ENCODE measurements at places on chromosomes 2 and 18.

GRCh38 chr2:20135631-20136050, 84.2 kb upstream of the LAPTM4A start:
- DNase-seq: no peak

DNA sequence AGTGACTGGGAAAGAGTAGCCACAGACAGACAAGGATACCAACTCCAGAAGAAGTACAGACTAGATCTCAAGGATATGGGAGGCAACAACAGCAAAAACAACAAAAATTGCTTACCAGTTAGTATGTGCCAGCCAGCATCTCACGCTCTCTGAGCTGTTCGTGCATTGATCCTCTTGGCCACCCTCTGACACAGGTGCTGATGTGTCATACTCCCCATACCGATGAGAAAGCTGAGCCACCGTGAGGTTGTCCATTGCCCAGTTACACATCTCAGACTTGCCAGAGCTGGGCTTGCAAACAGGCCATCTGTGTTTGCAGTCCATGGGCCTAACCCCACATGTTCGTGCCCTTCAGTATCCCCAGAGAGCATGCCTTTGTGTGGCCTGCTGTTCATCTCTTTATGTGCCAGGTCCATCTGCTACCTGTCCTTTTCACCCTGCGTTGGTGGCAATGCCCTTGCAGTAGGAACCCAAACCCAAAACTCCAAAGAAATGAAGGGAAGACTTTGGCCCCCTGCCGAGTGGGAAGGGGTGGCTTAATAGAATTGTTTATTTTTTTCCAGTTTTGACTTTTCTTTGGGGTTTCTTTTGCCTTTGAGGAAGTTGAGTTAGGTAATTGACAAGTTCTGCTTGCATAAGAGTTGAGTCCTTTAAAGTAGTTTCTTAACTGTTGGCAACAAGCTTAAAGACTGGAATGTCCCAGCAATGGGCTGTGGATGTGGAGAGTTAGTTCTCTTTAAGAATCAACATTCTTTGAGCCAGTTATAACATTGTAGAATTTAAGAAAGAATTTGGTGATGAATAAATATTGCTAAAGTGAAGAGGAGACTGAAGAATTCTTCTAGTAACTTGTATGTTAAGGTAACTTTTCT, 46.7 kb downstream of the LYPD6B start:
- DNase-seq: no peak

- DNase-seq: no peak
Measured at GRCh38 chr18:76720683-76721082, 101.7 kb upstream of the ZNF236 start.

DNA sequence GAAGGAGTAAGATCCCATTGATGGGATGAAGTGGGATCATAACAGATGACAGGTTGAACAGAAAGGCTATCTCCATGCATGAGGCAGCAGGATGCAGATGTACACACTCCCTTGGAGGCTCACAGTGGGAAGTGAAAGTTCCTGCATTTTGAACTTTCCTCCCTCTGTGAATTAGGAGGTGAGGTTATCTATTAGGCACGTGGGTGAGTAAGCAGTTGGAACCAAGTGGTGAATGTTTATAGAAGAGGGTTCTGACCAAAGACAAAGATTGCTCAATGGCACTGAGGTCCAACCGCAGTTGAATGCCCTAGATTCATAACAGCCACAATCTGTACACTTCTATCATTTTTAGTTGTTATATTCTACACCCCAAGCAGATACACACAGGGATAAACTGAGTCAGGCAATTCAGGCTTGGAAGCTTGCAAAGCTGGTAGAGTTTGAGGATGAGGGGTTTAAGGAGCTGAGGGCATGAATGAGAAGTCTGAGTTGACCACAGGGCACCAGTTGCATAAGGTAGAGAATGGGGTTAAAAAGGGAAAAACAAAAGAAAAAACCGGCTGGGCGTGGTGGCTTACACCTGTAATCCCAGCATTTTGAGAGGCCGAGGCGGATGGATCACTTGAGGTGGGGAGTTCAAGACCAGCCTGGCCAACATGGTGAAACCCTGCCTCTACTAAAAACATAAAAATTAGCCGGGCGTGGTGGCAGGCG, 7.1 kb upstream of the KCMF1 start:
- DNase-seq: no peak

DNA sequence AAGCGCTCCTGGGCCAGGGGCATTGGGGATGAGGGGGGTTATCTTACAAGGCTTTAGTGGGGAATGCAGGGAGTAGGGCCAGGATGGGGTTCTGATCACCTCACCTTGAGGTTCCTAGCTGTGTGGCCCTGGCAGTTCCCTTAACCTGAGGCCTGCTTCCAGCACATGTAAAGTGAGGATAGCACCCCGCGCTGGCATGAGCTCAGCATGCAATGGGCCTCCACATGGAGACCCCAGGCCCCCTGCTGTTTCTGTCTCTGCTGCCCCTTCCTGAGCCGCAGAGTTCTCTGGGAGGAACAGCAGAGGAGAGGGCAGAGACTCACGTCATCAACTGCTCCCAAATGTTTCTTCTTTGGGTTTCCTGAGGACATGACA, 8.6 kb upstream of the TEX51 start:
- no peak for DNase-seq

DNA sequence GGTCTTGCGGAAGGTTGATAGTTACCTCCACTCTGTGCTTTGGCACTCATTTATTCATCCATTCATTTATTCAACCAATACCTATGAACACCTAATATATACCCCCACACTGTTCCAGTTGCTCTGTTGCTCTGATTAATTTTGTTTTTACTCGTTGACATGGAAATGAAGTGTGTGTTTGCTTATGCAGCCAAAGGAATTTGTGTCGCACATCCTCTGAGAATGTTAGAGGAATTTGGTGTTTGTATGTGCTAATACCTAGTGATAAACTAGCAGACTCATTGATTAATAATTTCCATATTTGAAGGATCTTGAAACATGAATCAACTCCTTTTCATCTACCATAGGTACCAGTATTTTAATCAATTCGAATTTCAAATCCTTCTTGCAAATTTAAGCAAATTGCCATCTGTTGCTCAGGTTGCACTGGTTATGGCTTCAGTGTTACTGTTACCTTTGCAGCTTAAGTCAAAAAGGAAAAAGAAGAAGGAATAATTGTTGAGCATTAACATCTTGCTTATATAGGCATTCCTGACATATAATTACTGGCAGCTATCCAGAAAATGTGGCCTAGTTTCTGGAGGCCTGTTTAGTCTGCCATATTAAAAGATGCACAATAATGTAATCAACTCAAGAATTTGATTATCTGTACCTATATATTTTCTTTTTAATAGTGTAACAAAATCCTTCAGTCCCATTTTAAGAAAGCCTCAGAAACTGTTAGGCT, 25.7 kb upstream of the CRIM1 start:
- DNase-seq: no peak

GRCh38 chr2:114472246-114472645, 29.8 kb downstream of the DPP10 start:
- no peak for DNase-seq

- DNase-seq: no peak
Measured at GRCh38 chr2:173290046-173290445, 64.6 kb upstream of the CDCA7 start.

DNA sequence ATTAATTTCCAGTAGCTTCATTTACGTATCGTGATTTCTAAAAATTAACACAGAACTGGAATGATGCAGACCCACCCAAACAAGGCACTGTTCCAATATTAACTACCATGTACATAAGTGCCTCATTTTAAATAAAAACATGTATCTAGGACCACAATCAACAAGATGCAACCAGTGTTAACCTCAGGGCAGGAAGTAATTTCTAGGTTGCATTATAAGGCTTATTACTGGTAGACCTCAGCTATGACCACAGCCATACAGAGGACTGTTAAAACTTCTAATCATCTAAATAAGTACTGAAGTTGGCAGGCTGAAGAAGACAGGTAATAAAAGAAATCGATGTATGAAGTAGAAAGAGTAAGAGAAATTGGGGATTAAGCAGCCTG, 262.9 kb downstream of the HDAC4 start:
- DNase-seq: no peak

GRCh38 chr18:40197711-40198110, 1757.3 kb upstream of the PIK3C3 start:
- no peak for DNase-seq

- no peak for DNase-seq
Measured at GRCh38 chr2:11515490-11515981, 18.3 kb upstream of the GREB1 start.

DNA sequence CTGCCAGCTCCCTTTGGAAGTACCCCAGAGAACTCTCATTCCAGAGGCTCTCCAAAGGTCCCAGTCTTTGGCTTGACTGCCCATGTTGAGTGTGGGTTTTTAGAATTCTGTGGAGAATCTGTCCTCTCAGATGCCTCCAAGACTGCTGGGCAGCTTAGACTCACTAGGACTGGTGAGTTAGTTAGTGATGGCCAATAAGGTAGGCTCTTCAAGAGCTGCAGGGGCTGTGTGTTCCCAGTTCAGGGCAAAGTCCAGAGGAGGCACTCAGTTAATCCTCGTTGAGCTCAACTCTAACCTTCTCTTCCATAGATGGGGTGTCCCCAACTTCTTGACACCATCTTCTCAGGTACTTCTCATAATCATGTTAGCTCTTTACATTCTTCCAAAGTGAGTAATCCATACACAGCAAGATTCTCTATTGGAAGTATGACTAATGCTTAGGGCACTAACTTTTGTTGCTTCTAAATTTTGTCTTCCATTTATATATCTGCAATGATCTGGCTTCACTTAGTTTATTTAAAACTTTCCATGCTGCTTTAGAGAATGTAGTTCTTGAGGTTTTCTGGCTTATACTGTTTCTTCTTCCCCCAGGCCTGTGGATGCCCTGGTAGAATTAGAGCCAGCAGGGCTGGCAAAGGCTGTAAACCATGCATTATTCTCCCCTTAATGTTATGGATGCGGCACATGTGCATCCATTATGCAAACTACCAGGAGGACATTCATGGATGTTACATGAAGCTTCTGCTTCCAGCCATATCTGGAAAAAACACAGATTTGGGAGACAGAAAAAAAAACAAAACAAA, 88.9 kb downstream of the POLE4 start:
- DNase-seq: no peak

- DNase-seq: peak; percentile 89
Measured at GRCh38 chr18:48222118-48222517, 187.1 kb downstream of the ZBTB7C start.

DNA sequence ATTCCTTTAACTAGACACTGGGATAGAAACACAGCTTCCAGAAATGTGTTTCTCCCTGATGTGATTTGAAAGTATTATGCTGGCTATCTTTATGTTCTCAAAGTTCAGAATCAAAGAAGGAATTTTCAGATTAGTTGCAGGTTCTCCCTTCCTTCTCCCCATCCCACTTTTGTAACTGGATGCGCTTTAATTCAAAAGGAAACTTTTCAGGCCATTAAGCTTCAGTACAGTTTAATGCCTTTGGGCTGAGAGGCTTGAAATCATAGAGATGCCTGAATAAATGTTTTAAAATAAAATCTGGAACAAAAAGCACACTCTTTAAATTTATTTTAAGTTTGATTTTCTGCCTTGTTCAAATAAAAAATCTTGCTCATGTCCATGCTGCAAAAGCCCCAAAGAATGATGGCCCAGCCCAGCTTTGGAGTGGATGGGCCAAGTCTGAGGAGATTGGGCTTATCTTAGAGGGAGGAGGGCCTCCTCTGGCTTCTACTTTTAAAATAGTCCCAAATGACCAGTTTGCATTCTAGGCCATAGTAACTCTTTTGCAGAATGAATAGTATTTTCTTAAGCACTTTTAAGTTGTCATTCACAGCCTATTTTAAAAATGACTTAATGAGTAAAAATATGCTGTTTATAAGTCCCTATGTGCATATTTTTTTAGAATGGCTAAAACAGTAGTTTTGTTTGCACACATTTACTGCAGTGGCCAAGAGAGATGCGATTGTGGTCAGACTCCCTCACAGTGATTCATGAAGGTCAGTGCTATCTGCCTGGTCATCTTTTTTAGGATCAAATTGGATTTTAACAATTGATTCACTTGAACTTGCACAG, 129.2 kb downstream of the MTX2 start:
- DNase-seq: no peak

- DNase-seq: peak; percentile 48
Measured at GRCh38 chr2:714005-714741, 37.0 kb upstream of the TMEM18 start.

GRCh38 chr2:6423944-6424343, 441.8 kb downstream of the CMPK2 start:
- no peak for DNase-seq
